Left renal pelvis (tissue), 4 donors: ENCODE measurements at places on chromosomes 3 and 15.

GRCh38 chr3:47003461-47004368 is 24.2 kb downstream of the NBEAL2 start:
- DNase-seq, result no peak

- no peak for DNase-seq
Observed at GRCh38 chr3:109943181-109943580, 605.8 kb upstream of the DPPA4 start.

DNA sequence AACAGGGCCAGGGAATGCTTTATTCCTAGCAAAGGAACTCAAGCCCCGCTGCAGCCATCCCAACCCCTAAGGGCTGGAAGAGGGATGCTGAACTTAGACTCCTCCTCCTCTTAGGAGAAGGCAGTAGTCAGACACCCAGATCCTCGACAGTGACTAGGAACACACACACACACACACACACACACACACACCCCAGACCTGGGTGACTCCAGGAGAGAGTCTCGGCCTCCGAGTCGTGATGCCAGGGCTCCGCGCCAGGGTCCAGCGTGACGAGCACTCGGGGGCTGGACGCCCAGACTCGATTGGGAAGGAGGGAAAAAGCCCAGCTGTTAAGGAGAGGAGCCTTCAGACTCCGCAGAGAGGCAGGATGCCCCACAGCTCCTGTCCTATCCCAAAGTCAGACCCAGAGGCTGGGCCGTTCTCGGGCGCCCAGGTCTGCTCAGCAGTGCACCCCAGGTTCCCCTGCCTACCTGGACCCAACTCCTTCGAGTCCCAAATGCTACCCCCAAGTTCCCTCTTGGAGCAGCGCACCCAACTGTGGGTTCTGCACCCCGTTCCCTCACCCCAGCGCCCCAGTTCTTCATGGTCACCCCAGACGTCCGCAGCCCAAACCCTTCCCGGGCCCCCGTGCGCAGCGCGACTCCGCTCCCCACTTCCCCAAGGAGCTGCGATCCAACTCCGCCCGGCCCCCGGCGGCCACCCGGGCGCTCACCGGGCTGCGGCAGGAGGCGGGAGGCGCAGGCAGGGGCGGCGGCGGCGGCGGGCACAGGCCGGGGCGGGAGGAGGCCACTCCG is 421 bp downstream of the BMF start:
- no peak for DNase-seq

DNA sequence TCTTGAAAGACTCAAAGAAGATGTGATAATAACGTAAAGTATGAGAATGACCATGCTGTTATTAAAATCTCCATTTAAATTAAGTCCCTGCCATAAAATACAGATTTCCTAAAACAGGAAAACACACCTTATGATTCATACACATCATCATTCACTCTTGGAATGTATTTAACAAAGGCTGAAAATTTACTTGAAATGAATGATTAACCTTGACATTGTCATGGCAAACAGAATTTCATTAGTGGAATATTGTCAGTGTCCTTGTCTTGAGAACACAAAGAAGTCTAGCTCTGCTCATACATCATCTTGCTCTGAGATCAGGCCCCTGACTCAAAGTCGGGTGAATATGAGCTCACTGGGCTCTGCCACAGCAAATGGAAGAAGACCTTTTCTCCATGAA is 313.9 kb downstream of the FGF12 start:
- no peak for DNase-seq

DNA sequence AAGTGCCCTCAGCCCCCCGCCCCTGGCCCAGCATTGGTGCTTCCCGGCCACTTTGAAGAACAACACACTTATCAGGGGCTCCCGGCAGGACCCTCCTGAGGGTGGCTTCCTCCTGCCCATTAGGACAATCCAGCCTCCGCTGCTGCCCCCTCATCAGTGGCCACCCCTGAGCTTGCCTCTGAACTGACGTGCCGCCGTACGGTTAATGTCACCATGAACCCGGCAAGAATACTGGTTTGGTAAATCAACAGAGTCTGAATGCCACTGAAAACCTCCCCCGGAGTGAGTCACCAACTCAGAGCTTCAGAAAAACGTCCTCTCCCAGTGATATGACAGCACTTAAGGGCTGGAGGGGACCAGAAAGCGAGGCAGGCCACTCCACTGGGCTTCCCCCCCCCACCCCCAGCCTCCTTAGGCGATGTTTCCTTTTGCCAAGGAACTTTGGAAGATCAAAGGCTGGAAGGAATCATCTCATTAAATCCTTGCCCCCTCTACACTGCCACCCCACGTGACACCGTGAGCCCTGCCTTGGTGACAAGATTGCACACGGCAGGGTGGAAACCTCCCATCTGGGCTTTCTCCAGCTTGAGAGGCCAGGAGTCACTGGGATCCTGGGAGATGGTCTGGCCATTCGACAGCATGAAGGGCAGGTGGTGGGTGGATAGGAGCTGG is 142.1 kb downstream of the NUP210 start:
- no peak for DNase-seq
